ENCODE measurements at places on chromosomes 1 and 21.

- DNase-seq = no peak
Measured at GRCh38 chr1:16981269-16981849, 939 bp upstream of the MFAP2 start.

GRCh38 chr1:164685266-164686035 lies 126.5 kb downstream of the PBX1 start:
- DNase-seq = no peak

GRCh38 chr21:38567335-38567969 lies 69.2 kb upstream of the ERG start:
- no peak for DNase-seq

DNA sequence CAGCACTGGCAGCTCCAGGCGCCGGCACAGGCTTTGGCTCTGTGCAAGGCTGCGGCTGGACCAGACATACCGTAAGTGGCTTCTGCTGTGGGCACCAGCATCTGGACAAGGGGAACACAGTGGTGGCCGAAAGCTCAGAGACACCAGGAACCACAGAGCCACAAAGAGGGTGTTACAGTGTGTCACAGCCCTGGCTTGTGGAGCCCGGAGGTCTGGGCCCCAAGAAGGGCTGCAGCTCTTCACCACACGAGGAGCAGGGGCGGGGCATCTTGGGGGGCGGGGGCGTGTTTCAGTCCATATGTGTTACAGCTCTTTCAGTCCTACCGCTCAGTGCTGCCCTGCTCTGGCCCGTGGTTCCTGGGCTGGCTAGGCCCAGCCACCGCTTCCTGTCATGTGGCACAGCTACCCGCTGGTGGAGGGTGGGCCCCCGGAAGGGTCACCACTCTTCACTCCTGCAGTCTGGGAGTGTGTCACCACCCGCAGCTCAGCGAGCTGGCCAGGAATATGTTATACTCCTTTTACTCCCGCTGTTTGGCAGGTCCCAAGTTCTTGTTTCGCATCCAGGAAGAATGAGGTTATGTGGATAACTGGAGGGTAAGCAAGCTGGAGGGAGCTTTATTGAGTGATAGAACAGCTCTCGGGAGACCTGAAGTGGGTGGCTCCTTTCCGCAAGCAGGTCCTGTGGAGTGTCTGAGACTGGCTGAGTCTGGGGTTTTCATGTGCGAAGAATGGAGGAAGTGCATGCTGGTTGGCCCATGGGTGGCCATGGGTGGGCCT lies 3.3 kb upstream of the LSM10 start:
- peak; percentile 95 for DNase-seq

DNA sequence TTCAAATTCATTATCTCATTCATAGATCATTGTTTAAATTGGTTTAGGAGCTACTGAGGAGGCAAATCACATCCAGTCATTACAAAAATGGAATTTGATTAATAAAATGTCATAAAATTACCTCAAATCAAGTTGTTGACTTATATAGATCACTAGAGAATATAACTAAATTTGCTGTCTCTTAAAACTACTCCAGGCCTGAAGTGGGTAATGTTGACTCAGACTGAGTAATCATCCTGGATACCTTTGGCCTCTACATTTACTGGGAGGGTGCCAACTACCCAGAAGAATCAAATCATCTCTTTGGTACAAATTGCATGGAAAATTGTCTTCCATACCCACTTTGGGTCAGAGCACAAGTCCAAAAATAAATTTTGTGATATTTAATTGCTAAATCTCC lies 191.2 kb upstream of the GREM2 start:
- DNase-seq = no peak

GRCh38 chr1:213871179-213871578 lies 116.6 kb upstream of the PROX1 start:
- DNase-seq = no peak

DNA sequence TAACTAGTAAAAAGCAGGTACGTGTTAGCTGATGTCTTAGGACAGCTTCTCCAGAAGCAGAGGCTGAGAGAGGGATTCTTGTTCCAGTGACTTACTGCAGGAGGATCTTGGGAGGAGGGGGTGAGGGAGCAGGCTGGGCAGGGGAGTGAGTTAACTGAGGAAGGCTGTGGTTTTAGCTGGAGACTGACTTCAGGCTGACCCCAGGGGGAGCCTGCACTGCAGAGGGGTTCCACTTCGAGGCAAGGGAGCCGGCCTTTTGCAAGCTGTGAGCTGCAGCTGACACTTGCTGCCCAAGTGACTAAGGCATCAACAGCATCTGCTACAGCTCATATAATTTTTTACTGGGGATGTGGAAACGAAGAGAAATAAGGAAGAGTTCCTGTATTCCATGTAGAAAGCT lies 50.4 kb upstream of the SOD1 start:
- DNase-seq = no peak

- DNase-seq = no peak
Measured at GRCh38 chr1:169933984-169934725, 40.5 kb upstream of the SCYL3 start.

- DNase-seq = no peak
Measured at GRCh38 chr1:119917304-119918055, 21.2 kb upstream of the ADAM30 start.

DNA sequence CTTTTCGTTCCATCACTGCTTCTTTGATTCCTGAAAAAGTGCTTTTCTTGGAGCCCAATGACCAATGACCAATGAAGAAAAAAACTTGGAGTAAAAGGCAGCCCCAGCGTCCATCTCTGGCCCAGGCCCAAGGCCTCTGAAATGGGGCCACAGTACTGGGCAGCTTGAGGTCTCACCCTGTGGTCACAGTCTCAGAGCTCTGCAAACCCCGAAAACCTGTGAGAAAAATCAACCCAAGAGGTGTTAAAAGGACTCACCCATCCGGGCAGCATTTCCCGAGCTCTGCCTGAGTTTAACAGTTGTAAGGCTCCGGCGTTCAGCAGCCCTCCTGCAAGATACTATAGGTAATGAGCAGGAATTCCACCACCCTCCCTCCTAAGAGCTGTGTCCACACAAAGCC lies 2.1 kb upstream of the EFHD2 start:
- DNase-seq = no peak

DNA sequence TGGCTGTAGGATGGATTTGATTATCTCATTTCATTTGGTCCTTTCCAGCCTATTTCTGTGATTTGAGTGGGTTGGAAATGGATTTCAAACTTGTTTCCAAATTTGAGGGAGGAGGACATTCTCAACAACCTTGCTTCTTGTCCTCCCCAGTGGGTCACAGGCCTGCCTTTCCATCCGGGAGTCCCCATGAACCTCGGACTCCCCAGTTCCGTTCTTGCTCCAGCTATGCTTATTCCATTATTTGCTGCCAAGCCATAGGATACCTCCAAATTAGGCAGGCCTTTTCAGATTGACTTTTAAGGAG lies 97.8 kb downstream of the DUSP10 start:
- DNase-seq = no peak

DNA sequence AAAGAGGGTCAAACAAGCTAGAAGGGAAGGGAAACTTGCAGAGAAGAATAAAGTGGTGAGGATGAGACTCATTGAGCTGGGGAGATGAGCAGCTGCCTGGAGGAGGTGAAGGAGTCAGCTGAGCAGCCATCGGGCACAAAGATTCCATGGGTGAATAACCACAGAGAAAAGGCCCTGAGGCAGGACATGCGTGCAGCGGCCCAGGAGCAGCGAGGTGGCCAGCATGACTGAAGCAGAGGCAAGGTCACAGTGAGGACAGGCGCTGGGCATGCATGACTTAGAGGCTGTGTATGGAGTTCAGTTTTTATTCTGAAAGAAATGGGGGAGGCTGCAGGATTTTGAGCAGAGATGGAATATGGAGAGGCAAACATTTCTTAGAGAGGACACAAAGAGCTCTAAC lies 24.9 kb downstream of the OLFML2B start:
- DNase-seq = no peak

DNA sequence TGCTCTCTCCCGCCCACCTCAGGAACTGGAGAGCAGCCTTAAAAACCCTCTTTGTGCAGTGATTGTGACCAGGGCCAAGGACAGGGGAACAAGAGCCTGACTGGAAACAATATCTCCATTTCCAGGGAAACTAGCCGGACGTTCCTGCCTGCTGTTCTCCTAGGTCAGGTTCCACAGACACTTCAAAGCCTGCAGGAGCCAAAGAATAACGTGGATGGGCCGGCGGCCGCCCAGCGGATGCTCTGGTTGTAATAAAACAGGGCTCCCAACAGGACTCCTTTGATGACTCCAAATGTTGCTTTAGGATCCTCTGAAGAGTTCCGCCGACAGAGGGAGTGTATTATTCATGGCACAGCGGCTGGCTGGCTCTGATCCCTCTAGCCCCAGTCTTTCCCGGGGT lies 162.2 kb downstream of the PLXNA2 start:
- no peak for DNase-seq
